ENCODE measurements at places on chromosomes 5 and 9.

DNA sequence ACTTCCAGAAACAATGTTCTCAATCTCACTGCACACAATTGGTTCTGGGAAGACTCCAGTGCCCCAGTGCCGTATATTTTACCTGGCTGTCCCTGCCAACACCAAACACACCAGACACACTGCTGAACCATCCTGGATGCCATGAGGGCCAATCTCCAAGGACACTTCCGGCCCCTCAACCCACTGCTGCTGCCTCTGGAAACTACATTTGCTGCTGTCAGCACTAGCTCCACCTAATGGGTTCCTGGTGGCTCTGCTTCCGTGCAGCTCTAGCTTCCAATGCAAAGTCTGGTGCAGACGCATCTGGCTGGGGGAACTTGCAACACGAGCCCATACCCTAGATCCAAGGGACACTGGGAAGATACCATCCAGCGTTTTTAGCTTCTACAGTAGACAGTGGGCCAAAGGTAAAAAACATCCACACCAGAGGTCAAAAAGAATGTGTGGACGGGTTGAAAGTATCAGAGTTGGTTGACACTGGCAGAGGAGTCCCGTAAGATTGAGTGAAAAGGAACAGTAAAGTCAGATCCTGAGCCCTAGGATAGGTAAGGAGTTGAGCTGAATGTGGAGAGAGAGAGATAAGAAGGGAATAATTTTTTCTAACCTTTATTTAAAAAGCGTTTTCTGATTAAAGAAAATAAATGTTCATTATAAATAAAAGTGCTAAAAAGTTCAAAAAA, 99.7 kb upstream of the KIF2A start:
- DNase-seq = peak; percentile 24

GRCh38 chr9:101398930-101399642, 435 bp downstream of the ZNF189 start:
- DNase-seq = no peak

GRCh38 chr5:54178991-54179390, 131.4 kb downstream of the ARL15 start:
- no peak for DNase-seq

DNA sequence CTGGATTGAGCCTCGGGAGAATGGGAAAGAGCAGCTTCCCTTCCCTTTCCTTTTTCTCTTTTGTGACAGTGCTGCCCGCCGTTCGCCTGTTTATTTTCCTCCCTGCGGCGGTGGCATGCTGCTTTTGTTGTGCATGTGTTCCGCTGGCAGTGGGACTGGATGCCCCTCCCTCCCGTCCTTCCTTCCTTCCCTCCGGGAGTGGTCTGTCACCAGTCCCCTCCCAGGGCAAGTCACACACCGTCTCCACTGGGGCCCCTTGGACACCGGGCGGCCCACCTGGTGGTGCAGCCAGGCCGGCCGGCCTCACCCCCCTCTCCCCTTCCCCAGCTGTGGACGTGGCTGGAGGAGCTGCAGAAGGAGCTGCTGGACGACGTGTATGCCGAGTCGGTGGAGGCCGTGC, 214.7 kb downstream of the TRIO start:
- DNase-seq = no peak

DNA sequence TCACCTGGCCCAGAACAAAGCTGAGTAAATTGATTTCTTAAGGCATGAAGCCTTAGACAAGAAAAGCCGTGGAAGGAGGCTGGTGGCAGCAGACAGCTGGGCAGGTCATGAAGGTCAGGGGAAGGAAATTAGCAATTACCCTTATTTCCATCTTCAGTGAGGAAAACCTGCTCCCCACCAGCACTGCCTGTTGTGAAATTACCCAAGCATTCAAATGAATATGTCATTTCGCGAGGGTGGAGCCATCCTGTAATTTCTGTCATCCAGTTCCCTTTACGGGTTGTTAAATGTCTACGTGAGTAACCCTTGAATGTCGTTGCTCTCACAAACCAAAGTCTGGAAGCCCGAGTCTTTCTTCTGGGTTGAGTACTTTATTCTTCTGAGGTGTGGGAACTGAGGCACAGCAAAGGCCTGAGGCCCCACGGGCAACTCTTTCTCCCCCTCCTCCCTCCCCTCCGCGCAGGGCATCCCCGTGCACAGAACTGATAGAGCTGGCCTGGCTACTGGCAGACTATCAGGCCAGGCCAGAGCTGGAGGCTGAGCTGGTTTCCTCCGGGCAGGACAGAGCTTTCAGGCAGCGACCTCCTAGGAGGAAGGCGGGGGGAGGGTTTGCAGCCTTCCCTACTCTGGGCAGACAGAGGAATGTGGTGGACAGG, 22.0 kb upstream of the AK3 start:
- DNase-seq = no peak

DNA sequence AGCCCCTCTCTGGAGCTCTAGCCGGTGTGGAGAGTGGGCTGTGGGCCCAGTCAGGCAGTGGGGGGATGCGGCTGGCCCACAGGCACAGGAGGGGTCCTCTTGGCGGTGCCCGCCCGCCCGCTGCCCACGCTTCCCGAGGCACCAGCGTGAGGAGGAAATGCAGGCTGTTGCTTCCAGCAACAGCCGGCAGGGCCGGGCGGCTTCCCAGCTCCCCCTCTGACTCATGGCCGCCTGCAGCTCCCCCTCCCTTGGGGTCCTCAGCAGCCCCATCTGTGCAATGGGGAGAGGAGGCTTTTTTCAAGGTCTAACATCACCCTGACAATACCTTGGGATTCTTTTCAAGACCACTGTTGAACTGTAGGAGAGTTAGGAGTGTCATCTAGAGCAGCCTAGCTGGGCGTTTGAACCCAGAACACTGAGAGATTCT, 10.4 kb downstream of the CXXC5 start:
- DNase-seq = no peak

Data from Kasumi-1 (cell line).